ENCODE measurements at places on chromosomes 16 and 17. TPM values are rescaled to one million over a fixed set of nuclear protein-coding genes. Genes with fewer than 3 reads are reported as not detected.

- no peak for DNase-seq
Observed at GRCh38 chr17:5816491-5817070, 232.3 kb upstream of the NLRP1 start.

Gene CPHXL2
- not detected for total RNA-seq

GRCh38 chr16:64892835-64893785, 228.8 kb downstream of the CDH11 start:
- DNase-seq: no peak

DNA sequence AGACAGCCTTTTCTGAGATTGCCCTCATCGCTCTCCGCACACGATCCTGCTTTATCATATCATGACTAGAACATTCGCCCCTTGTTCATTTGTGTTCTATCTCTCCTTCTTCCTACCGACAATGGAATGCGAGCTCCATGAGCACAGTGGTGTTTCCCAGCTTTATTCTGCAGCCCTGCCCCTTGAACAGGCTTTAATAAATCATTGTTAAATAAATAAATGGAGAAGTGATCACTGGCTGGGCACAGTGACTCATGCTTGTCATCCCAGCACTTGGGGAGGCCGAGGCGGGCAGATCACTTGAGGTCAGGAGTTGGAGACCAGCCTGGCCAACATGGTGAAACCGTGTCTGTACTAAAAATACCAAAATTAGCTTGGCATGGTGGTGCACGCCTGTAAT, 1063.3 kb upstream of the EEF2KMT start:
- no peak for DNase-seq

DNA sequence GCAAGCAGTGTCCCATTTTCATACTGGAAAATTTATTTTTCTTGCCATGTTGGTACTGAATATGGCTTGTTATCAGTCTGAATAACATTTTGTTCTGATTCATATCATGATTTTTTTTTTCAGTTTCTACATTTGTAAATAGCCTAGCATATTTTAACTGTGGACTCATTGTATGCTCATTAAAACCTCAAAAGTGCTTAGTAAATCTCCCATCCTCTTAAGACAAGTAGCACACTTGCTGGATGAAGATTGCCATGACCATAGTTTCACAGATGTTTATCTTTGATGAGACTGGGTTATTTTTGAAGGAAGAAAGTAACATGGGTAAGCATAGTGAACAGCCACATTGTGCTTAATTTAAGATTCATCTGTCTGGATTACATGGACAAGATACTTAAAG, 878 bp downstream of the KRT10 start:
- no peak for DNase-seq

- DNase-seq: no peak
Observed at GRCh38 chr16:80056324-80056723, 455.8 kb upstream of the MAF start.

- DNase-seq: no peak
Observed at GRCh38 chr17:50322271-50322670, 23.7 kb upstream of the XYLT2 start.

DNA sequence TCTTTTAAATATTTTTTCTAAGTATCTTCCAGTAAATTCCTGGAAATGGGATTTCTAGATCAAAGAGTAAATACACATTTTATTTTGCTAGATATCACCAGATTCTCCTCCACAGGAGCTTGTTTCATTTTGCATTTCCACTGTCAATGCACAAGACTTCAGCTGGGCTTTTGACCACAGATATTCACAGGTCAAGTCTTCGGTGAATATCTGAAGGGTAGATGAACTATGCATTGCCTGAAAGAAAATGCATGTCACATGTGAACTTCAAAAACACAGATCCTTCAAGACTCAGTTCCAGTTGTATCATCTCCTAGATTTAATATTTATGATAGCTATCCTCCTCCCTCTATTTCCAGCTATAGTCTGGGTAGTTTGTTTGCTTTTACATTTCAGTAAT, 963.6 kb upstream of the GOT2 start:
- no peak for DNase-seq

- DNase-seq: no peak
Observed at GRCh38 chr17:8776248-8776647, 17.9 kb upstream of the SPDYE4 start.

- DNase-seq: no peak
Observed at GRCh38 chr16:27890006-27890405, 173.5 kb downstream of the GSG1L start.

Gene KRTAP1-1
- total RNA-seq: not detected

Gene KRTAP9-9
- total RNA-seq: not detected

DNA sequence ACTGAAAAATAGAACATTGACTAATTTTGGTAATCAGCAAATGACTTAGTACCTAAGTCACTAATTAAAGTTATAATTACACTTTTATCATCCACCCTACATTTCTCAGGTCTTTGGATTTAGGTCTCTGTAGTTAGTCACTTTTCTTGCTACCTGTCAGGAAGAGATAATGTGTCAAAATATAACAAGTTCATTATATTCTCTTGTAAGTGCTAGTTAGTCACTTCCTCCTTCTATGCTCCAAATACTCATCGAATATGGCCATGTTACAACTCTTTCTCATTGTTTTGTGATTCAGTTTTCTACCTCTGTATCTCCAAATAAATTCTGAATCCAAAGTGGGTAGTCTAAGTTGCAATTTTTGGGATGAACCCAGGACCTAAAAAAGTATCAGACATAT, 163.5 kb upstream of the KIF2B start:
- no peak for DNase-seq

Gene SLC25A10
- total RNA-seq: 34.1 TPM

Gene SCIMP
- total RNA-seq: 4.9 TPM

GRCh38 chr17:65794572-65794971, 233.1 kb upstream of the AXIN2 start:
- DNase-seq: no peak

GRCh38 chr17:38322156-38322779, 21.5 kb downstream of the GPR179 start:
- peak; percentile 48 for DNase-seq

DNA sequence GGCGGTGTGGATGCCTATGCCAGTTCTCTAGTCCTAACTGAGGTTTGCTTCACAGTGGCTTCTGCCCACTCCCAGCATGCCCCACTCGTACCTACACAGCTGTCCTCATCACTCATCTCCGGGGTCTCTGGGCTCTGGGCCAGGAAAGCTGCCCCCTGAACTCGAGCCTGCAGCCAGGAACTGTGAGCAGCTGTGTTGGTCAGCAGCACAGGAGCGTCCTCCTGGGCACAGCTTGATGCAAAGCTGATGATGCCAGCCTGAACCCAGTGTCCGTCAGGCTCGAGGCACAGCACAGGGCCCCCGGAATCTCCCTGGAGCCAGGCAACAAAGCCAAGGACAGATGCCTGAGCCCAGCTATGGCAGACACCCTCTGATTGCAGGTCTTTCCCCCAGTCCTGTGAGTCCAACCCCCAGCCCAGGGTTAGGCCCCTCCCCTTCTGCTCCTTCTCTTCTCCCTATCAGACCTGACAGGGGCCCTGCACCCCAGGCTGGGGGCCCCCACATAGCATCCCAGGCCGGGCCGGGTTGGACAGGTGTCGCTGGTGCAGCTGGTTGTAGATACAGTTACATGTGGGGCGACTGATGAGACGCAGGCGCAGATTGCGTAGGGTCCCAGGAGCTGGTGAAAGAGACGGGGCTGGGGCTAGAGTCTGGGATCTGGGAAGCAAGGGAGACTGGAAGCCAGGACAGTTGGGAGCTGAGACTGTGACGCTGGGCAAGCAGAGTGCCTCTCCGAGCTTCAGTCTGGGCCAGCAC, 2.7 kb downstream of the PRSS53 start:
- no peak for DNase-seq

Gene LLGL1
- 19.6 TPM for total RNA-seq

Gene SPIRE2
- total RNA-seq: 19.9 TPM

Gene TAC4
- not detected for total RNA-seq

Gene KRT9
- total RNA-seq: not detected

- DNase-seq: peak; percentile 28
Observed at GRCh38 chr16:65754820-65755691, 611.4 kb upstream of the CDH5 start.

DNA sequence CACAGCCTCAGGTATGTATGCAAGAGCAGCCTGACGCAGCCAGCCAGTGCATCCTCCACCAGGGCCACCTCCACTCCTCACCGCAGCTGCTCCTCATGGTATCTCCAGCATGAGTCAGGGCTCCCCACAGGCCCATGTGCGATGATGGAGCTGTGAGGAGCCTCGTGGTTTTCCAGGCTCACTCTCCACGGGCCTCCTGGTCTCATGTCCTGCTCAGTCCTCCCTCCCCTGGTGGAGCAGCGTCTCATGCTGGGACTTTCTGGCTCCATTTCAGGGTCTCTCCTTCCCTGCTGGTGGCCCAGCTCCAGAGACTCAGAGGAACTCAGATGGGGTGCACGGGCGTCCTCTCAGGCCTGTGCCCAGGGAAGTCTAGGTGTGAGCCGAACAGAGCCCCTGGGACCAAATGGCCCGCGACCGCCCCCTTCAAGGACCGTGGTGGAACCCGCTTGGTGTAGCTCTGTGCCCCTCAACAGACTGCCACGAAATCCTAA, 70.4 kb downstream of the METRNL start:
- DNase-seq: no peak

DNA sequence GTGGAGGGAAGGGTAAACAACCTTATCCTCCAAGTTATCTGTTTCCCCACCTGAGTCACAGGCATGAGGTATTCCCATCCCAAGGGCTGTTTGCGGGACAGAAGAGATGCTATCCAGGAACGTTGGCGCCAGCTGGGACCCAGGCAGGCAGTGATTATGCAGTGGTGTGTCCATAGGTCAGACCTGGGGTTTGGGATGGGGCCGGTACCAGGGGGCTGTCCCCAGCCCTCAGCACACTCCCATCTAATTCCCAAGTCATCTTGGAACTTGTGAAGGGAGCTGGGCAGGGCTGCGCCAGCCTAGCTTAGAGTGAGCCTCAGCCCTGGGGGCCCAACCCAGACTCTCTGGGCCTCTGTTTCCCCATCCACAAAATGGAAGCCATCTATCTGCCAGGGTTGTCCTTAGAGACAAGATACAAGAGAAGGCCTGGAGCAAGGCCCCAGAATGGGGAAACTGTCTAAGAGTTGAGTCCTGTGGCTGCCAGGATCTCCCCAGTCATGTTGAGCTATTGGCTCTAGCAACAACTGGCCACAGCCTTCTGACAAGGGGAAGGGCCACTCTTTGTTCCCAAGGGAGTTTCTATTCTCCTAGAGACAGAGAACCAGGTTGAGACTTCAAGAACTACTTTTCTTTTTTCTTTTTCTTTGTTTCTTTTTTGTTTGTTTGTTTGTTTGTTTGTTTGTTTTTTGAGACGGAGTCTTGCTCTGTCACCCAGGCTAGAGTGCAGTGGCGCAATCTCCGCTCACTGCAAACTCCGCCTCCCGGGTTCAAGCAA, 9.8 kb upstream of the JUP start:
- no peak for DNase-seq

DNA sequence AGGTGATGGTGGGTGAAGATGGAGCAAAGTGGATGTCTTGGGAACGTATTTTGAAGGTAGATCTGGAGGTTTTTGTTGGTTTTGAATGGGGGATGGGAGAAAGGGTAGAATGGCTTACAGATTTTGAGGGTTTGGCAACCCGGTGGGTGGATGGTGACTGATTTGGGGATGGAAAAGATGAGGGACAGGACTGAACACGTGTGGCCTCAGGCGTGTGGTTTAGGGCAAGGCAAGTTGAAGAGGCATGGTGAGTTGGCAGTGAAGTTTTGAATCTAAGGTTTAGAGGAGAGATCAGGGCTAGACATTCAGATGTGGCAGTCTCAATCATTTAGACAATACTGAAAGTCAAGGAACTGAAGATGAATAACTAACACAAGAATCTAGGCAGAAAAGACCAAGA, 5.0 kb upstream of the DCTPP1 start:
- no peak for DNase-seq

Gene TBX4
- 1.6 TPM for total RNA-seq
